Stimulated activated CD4-positive, alpha-beta T cell treated with anti-CD3 and anti-CD28 coated beads, Interleukin-1b, Interleukin-23, amount 100 ng/mL, for 1 hour (primary cell): ENCODE measurements at places on chromosomes 6 and 20.

DNA sequence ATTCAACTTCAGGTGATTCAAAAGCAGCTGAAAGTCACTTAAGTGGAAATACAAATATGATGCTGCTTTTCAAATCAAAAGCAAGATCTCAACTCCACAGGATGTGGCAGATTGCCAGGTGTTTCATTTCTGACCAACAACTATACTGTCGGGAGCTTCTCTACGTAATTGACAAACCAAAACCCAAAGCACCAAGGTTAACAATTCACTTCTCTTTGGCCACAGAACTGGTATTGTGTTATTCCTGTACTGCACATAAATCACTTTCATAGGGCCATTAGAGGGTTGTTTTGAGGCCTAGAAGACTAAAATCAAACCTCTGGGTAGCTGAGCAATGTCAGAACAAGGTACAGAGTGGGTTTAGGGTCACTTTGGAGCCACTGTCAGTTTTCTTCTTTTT is 169.7 kb downstream of the HAO1 start:
- no peak for DNase-seq

GRCh38 chr6:228881-229651 is 63.2 kb upstream of the DUSP22 start:
- no peak for DNase-seq

GRCh38 chr6:159913862-159914564 is 23.2 kb downstream of the MAS1 start:
- no peak for DNase-seq

- DNase-seq, result no peak
Measured at GRCh38 chr6:33081098-33081824, 5.5 kb downstream of the HLA-DPB1 start.
